ENCODE measurements at places on chromosomes 12 and 14.

- DNase-seq: no peak
Measured at GRCh38 chr12:85781766-85782165, 54.4 kb downstream of the RASSF9 start.

- DNase-seq: no peak
Measured at GRCh38 chr12:100215209-100215608, 14.6 kb downstream of the ACTR6 start.

- DNase-seq: no peak
Measured at GRCh38 chr12:78331753-78332152, 501.1 kb downstream of the NAV3 start.

DNA sequence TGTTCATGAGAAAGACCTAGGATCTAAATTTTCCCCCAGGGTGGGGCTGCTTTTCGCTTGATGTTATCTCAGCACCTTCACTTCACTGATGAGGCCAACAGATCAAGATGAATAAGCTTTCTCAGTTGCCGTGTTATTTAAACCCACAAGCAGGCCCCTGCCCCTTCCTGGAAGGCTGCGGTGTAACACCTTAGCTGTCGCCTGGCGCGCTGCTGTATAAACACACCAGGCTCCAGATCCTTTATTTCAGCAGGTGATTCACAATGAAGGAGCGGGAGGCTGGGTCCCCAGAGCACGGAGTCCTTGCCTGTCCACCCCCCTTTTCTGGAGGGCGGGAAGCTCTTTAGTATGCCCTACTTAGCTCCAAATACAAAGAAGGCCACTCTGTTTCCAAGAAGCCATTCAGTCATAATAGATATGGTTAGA is 515.4 kb downstream of the FUT8 start:
- no peak for DNase-seq

- no peak for DNase-seq
Measured at GRCh38 chr12:104130760-104131159, 7.2 kb downstream of the NFYB start.

GRCh38 chr14:39350866-39351265 is 81.4 kb downstream of the FBXO33 start:
- DNase-seq: no peak

DNA sequence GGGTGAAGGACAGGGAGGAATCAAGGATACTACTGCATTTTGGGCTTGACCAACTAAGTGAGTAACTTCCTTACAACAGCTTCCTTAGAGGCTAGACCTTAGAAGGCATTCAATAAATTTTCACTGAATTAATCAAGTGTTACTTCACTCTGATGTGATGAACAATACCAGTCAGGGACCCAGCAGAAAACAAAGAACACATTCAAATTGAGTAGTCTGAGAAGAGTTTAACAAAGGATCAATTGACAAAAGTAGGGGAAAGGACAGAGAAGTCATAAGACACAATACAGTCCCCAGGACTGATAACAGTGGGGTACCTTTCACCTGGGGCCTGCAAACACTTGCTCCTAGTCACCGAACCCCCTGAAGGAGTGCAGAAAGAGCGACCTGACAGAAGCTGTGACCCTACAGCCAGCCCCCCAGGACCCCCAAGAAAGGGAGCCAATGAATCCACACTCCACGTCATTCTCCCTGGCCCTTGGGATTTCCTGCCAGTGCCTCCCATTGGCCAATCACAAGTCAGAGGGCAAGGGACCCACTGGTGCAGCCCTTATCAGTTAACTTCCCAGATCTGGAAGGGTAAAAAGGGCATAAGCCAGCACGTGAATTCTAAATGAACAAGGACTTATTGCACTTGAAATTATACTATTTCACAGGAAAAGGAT is 6.9 kb downstream of the ANAPC5 start:
- no peak for DNase-seq

DNA sequence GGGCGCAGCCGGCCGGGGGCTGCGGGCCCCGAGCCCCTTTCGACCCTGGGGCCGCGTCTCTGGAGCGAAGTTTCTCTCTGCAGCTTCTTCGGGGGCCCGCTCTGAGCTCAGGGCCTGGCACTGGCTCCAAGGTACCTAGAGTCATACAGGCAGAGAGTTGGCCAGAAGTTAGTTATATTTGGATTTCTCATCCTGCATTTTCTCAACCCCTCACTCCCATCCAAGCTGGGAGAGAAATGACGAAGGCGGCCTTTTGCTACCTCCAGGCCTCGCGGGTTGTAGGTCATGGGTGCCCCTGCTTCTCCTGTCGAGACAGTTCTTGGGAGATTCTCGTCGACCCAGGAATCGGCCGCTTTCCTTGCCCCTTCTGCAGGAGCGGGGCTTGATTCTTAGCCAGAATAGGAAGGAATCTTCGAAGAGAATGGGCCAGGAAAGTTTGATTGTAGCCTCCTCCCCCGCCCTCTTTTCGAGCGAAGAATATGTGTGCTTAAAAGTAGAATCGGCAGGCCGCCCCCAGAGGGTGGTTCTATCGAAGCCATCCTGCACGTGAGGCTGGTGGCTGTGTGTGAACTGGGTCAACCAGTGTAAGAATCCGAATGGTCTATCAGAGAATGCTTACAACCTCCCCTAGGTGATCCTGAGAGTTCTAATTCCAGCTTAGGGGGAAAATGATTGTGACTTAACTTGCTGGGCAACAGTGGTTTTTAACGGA is 785 bp downstream of the MLEC start:
- DNase-seq: peak; percentile 4

DNA sequence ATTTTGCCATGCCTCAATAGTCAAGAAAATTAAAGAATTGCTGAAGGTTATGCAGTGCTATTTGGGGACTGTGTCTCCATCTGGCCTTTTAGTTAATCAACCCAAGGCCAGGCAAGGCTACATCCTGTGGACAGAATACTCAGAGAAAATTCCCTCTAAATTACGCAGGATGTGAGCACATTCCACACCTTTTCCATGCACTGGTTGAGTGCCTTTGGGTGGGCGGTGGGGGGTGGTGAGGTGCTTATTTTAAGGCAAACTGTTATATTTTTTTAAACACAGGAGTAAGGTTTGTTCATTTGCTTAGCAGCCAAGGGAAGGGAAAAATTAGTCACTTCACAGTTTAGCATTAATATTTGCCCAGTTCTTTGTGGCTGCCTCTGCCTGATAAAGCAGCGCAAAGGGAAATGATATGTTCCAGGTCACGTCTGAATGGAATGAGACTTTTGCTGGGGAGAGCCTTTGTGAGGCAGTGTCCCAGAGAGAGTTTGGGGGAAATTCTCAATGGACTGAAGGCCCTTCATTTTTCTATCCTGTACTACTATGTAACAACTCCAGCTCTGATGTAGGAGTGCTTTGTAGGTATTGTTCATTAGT is 17.2 kb upstream of the KCNA5 start:
- no peak for DNase-seq

DNA sequence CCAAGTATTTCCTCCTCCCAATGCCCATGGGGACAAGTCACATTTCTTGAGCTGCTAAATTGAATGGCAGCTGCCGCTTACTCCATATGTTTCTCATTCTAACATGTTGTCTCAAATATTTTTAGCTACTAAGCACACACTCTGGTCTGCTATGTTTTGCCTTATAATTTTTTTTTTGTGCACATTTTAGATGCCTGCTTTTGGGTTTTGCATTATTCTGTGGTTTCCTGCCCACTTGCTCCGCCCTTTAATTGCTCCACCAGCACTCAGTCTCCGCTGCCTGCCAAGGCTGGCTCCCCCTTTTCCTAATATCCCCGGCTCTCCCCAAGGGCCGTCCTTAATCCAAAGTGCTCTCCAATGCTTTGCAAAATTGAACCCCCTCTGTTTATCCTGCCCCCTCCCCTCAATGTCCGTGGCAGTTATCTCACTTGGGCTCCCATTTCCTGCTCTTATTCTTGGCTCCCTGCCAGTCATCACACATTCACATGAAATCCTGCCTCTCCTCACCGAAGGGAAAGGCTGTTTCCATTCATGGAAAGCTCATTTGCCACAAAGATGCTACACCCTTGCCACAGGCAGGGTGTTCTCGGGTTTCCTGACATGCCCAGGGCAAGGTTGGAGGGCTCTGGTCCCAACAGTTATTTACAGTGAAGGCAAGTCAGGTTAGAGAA is 79.4 kb downstream of the C12orf75 start:
- DNase-seq: no peak

GRCh38 chr14:33590891-33591630 is 359.8 kb downstream of the EGLN3 start:
- peak; percentile 13 for DNase-seq

DNA sequence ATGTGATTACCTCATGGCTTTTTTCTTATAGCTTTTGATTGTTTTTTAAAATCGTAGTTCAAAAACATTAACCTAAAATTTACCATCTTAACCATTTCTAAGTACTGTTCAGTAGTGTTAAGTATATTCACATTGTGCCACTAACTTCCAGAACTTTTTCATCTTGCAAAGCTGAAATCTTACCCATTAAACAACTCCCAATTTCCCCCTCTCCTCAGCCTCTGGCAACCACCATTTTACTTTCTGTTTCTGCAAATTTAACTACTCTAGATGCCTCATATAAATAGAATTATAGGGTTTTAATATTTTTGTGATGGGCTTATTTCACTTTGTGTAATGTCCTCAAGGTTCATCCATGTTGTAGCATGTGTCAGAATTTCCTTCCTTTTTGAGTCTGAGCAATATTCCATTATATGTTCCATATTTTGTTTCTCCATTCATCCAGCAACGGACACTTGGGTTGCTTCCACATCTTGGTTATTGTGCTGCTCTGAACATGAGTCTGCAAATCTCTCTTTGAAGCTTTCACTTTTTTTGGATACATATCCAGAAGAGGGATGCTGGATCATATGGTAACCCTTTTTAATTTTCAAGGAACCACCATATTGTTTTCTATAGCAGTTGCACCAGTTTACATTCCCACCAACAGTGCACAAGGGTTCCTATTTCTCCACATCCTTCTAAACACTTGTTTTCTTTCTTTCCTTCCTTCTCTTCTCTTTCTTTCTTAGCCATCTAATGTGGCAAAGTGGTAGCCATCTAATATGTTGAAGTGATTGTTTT is 5.0 kb downstream of the HIF1A start:
- DNase-seq: no peak

- no peak for DNase-seq
Measured at GRCh38 chr12:62785941-62786559, 148.9 kb downstream of the PPM1H start.

DNA sequence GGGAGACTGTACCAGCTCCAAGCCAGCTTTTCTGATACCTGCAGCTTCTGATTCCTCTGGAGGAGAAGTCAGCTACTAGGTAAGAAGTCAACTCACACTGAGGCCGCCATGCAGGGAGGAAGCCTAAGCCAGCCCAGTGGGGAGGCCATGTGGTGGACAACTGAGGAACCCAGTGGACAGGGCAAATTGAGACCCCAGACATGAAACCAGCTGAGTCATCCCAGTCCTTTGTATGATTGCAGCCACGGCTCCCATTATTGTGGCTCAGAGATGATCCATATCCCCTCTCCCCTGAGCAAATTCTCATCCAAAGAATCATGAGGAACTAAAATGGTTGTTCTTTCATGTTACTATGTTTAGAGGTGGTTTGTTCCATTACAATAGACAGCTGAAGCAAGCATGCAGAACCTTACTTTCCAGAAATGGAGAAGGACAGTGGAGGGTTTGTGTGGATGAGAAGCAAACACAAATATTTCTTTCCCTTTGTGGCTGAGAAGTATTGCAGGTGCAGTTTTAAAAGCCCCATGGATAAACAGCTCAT is 1147.3 kb upstream of the TMEM132C start:
- DNase-seq: no peak

- no peak for DNase-seq
Measured at GRCh38 chr14:94305620-94306019, 12.6 kb upstream of the SERPINA10 start.

DNA sequence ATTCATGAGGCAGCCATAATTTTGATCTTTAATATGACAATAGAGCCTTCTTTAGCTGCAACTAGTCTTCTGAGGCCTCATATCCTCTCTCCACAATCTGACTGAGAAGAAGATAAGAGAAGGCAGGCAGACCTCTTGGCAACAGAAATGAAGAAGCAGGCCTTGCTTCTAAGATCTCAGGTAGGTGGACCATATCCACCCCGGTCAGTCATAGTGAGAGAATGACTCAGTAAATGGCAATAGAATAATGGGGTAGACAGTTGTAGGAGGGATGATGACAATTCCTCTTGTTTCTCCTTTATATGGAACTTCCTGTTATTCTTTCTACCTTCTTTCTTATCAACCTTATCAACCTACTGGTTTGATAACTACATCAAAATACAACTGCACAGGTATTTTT is 246.7 kb upstream of the G2E3 start:
- DNase-seq: no peak

DNA sequence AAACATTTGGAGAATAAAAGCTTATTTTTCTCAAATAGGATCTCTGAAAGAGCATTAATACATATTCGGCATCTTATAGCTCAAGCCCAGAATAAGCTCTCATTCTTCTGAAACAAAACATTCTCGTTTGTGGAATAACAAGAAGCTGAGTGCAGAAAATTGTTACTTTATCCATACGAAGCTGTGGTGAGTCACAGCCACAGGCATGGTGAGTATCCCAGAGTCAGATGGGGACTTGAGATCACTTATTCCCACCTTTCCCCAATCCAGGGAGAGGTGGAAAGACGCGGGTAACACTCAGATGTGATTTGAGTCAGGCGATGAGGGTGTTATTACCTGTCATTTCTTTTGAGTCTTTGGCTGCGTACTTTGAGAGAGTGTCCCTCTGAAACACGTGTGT is 214.6 kb upstream of the TMEM132C start:
- DNase-seq: no peak

DNA sequence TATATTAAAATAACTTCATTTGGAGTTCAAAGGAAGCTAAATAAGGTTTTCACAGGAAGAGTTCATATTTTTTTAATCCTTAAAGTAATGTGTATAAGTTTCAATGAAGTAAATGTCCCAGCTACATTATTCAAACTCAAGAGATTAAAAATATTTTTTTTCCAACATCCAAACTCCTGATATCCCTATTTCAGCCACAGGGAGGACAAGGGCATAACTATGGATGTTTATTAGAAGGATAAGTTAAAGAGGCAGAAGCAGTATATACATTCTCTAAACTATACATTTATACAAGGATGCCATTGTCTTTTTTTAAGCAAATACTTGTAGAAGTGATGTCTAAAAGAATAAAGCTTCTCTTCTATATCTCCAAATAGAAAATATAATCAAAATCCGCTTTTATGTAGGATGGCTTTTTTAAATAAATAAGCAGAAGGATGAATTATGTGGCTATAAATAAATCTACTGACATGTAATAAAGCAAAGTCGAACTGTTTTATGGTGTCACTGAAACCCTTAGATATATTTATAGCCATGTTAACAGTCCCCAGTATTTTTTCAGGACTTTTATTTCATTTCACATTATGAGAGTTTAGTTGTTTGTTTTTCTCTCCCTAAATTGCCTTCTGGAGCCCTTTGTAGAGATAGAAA is 936.5 kb downstream of the DIO2 start:
- no peak for DNase-seq

DNA sequence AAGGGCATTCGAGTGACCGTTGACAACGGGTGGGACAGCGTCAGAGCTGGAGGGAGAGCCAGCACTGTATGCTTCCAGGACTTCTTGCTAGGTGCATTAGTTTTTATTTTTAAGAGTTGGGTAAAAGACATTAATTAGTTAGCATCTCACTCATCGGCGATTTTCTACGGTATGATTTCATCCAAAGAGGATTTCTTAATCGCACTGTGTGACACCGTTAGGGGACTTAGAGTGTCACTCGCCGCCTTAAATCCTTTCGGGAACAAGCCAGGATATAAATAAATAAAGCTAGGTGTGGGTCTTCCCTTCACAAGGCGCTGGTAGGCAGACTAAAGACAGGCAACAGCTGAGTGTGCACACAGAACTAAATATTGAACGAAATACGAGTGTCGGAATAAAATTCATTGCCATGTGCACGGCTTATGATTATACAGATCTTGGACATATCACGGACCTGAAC is 869 bp upstream of the NOVA1 start:
- DNase-seq: no peak

All from bone marrow (tissue), 2 donors.